ENCODE measurements at places on chromosomes 7 and 10.

DNA sequence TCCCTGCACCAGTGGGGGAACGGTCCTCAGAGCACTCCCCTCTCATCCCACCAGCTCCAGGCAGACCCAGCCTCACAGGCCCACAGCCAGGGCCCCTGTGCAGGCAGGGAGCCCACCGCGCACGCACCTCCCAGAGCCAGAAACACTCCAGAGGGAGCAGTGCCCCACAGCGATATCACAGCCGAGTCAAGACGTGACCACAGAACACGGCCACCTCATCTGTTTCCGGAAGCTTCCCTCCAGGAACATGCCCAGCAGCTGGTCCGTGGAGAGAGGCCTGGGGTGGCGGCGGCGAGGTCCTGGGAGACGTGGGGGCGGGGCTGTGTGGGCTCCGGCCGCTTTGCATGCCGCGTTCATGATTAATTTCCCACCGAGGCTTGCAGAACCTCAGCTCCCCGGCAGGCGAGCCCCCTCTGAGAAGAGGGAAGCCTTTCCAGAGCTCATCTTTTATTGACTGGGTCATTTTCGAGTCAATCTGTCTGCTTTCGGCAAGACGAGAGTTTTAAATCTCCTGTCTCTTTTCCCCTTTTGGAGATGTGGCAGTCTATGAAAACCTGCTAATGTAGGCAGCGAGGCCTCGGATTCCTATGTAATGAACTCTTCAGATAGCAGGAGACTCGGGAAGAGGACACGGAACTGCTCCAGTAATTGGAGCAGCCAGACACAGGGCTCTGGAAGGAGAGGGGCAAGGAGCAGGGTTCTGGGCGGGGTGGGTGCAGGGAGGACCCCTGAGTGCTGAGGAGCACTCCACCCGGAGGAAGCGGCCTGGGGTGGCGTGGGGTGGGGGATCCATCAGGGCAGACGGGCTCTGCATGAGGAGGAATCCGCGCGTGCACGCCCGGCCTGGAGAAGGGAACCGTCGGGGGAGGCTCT lies 242.8 kb downstream of the ELFN1 start:
- DNase-seq = no peak

GRCh38 chr7:140646931-140647647 lies 6.5 kb upstream of the DENND2A start:
- DNase-seq = peak; percentile 17

GRCh38 chr7:95357623-95358022 lies 33.3 kb upstream of the PON1 start:
- DNase-seq = no peak

DNA sequence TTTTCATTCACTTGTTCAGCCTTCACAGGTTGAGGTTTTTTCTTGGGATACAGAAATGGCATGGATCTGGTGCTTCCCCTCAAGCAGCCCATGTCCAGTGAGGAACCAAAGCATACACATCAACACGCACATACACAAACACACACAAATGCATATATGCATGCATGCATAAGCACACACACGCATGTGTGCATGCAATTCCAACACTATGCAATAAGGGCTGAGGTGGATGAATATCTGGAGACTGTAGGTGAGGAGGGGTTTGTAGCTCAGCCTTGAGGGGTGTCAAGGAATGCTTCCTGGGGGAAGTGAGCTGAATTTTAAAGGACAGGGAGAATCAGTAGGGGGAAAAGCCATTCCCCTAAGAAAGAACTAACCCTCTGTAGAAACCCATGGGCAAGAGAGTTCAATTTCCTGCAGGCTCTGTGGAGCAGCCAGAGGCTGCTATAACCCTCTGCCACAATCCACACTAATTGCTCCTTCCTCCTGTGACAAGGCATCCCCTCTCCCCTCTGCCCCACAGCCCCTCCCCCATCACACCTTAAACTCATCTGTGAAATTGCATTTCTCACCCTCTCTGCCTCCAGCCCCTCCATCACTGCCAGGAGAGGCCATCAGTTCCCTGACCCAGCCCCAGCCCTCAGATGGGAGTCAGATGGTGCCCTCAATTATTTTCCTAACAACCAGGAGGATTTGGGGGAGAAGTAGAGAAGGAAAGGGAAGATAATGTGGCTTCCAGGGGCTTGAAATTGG lies 316.4 kb downstream of the RPS24 start:
- no peak for DNase-seq

DNA sequence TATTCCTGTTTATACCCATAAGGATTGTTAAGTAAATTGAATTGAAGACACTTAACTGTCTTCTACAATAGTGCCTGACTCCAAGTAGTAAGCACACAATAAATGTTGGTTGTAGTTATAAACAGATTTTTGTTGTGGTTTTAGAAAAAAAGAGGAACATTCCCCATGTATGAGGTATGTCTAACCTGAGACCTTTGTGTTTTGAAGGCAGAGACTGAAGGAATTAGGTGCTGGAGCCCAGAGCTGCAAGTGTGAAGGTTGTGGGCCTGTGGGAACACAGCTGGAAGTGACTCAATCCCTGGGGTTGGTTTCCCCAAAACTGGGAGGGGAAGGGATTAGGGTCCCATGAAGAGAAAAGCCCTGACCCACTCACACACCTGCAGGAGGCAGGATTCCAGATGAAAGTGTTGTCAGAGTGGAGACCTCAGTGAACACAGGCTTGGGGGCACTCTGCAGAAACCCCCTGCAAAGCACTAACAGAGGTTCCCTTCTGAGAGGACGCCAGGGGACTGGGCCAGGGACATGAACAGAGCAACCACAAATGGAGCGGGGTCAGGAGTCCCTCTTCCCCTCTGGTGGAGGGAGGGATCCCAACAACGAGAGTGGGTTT lies 265.1 kb upstream of the KLF14 start:
- no peak for DNase-seq

- DNase-seq = no peak
Measured at GRCh38 chr10:118729200-118729599, 25.6 kb downstream of the CACUL1 start.
